Activated CD4-positive, alpha-beta T cell treated with anti-CD3 and anti-CD28 coated beads, Interleukin-2, Interleukin-4, amounts not matched to agents 100 ng/mL and 50 ng/mL, durations not matched to agents 16 hours and 8 hours (primary cell): ENCODE measurements at places on chromosomes 11 and 22.

DNA sequence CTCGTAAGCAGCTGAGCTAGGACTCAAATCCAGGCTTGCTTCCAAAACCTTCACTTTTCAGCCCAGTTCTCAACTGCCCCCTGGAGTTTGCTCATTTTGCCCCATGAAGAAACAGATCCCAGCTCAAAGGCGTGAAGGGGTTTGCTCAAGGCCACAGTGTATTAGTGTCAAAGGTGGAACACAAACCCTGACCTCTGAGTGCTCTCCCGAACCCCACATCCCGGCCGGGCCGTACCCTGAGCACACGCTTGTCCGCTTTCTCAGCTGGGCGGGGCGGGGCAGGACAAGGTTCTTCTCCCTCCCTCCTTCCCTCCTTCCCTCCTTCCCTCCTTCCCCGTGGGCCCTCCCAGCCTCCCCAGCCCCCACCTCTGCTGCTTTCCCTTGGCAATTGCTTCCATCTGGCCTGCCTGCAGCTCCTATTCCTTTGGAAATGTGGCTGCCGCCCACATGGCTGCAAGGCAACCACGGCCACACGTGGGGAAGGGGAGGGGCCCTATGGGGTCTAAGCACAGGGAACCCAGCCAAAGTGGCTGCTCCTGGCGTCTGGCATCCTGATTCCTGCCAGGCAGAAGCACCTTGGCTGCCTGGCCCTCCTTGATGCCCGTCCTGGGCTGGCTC, 4.1 kb downstream of the ST3GAL4 start:
- DNase-seq = no peak

- DNase-seq = no peak
Measured at GRCh38 chr11:8586805-8587204, 7.2 kb downstream of the STK33 start.

DNA sequence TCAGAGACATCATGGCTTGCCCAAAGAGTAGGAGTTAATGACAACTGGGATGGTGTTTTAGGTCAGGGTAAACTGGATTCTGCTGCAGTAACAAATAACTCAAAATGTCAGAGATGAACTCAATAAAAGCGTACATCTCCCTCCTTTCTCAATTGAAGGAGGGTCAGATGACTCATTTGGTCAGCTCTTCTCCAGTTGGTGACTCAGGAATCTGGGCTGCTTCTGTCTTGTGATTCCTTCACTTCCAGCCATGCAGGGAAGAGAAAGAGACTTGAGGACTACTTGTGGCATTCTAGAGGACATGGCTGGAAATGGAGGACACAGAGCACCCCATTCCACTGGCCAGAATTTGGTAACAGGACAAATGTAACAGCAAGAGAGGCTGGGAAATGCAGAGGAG, 3.2 kb upstream of the SYT13 start:
- DNase-seq = no peak

DNA sequence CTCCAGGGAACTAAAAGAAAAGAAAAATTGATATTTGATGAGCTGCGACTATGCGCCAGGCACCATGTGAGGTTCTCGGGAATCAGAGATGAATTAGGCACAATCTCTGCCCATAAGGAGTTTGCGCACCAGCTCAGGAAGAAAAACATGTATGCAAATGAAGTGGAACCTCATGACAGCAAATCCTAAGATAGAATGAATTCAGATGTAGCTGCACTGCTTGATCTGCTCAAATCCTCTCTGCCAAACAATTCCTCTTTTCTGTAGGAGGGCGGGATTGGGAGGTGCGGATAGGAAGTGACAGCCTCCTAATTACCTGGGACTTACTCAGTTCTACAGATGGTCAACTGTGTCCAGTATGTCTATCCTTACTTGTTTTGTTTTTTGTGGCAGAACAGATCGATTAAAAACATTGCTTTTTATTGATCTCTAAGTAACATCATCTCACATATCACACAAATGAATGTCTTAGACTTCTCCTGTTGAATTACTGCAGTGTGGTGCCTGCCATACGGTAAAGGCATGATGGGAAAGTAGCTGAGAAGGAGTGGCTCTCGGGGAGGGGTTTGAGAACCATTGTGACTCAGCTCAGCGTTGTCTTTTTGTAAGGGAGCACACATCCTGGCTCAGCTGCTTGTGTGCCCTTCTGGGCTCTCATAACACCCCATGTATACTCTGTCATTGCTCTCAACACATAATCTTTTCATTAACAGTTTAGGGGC, 13.9 kb downstream of the CRTAM start:
- DNase-seq = peak; percentile 44

DNA sequence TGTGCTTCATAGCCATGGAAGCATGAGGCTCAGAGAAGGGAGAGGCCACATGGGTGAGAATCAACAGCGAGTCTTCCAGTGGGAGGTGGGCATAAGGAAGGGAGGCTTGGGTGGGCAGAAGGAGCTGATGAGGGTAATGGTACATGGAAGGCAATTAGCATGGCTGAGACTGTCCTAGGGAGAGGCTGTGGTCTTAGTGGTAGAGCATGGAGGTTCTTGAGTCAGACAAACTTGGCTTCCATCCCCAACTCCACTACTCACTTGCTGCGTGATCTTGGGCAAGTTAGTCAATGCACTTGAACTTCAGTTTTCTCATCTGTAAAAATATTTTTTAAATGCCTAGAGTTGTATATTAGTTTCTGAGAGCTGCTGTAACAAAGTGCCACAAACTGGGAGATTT, 227.2 kb upstream of the E2F8 start:
- DNase-seq = no peak

- DNase-seq = no peak
Measured at GRCh38 chr22:50117168-50117762, 27.5 kb downstream of the MOV10L1 start.

DNA sequence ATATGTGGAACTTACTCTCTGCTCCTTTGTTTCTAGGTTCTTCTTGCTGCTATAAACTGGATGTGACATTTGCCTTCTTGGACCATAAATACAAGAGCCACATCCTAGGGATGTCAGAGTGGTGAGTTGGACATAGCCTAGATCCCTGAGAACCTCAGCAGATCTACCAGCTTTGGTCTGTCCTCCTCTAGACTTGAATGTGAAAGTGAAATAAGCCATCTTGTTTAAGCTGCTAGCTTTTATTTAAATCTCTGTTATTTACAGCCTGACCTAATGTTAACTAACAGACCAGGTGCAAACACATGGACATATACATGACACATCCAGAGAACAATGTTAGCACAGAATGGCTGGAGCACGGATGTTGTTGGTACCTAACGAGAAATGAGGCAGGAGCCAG, 36.0 kb downstream of the SLN start:
- DNase-seq = no peak

DNA sequence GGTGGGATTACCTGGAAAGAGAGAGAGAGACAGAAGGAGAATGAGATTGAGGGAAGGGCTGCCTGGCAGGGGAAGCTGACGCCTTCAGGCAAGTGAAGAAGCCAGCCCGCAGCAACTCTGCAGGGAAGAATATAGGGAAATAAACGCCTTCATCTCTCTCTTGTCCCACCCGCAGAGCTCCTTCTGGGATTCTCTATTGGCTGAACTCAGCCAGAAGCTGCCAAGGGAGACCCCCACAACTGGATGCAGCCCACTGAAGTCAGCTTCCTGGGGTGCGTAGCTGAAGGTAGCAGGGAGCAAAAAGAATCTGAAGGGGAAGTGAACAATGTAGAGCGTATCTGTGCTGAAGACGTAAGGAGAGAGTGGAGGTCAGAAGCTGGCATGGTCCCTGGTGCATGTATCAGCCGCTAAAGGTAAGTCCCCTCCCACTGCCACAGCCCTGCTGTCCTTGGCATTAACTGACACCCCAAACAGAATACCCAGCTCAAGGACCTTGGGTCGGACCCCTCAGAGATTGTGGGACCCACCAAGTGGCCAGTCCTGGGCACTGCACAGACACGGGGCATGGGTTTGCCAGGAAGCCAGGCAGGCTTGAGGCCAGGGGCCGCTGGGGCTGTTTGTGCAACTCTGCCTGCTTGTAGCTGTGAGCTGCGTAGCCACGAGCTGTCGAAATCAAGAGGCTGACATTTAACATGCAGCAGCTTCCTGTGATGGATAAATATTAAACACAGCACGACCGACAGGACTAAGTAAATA, 469.9 kb downstream of the MN1 start:
- DNase-seq = no peak

DNA sequence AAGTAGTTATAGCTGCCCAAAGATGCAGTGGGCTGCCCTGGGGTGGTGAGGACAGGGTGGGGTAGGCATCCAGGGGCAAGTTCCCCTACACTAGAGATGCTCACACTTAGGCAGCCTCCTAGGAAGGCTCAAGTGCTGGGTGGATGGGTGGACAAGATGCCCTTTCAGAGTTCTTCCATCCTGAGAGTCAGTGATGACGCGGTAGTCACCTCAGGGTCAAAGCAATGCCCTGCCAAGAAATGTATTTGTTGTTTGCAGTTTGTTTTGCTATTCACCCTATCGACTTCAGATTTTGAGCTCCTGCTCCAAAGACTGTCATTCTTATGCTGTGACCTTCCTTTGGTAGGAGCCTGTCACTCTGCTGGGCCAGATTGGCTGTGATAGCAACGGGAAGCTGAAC, 18.9 kb downstream of the POLA2 start:
- DNase-seq = no peak

DNA sequence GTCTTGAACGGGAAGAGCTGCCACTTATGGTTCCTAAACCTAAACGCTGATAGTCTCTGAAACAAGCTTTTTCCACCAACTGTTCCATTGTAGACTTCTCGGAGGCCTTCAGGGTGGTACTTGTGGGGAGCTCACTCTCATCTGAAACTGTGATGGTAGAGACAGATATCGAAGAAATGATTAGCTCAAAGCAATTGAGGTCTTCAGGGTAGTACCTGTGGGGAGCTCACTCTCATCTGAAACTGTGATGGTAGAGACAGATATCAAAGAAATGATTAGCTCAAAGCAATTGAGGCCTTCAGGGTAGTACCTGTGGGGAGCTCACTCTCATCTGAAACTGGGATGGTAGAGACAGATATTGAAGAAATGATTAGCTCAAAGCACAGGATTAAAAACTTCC, 175.7 kb downstream of the SWAP70 start:
- DNase-seq = no peak

GRCh38 chr11:129035244-129035643, 92.6 kb upstream of the TP53AIP1 start:
- DNase-seq = no peak

- no peak for DNase-seq
Measured at GRCh38 chr11:119459293-119459976, 36.5 kb upstream of the THY1 start.
